EH (cell line): ENCODE measurements at places on chromosomes 2 and 18.

- DNase-seq, result peak; percentile 95
Observed at GRCh38 chr2:99880148-99880963, 262.0 kb downstream of the AFF3 start.

DNA sequence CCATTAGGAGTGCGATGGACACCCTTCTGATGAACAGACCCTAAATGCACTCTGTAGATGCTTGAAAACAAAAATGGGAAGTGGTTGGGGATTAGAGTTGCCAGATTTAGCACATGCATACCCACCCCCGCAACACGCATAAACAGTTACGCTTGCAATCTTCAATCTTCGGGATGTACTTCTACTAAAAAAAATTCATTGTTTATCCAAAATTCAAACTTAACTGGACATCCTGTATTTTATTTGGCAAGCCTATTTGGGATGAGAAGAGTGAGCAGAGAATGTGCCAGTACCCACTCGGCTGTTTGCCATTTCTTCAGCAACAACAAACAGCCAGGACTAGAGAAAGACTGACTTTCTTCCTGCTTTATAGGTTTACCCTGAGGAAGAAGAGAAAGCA is 18.4 kb downstream of the KIAA2012 start:
- peak; percentile 64 for DNase-seq

- peak; percentile 39 for DNase-seq
Observed at GRCh38 chr2:105380432-105381100, 18.3 kb downstream of the FHL2 start.

DNA sequence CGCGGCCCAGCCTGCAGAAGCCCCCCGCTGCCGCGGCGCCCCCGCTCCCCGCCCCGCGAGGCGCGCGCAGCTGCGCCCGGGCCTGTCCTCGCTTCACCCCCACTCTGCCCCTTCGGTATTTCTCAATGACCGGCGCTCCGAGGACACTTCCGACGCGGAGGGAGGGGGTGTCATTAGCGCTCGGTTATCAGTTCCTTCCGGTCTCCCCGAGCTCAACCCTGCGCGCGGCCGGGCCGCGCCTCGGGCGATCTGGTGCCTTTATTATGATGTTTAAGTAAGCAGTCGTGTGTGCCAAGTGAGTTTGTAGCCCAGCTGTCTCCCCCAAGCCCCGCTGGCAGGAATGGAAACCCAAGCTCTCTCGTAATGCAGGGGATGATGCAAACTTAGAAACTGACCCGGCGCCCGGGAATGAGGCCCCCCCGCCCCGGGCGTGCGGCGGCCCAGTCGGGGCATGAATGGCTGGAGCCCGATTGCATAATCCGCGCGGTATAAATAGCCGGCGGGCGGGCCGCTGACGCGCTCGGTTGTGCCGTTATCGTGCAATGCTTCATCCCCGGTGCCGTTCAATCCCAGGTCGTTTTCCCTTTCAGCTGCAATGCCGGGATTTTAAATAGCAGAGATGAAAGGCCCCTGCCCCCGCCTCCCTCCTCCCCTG is 3.9 kb upstream of the SPRED2 start:
- DNase-seq, result peak; percentile 96

- DNase-seq, result no peak
Observed at GRCh38 chr2:110729106-110729505, 3.3 kb upstream of the ACOXL start.

GRCh38 chr2:203857656-203858055 is 9.9 kb upstream of the CTLA4 start:
- DNase-seq, result no peak

DNA sequence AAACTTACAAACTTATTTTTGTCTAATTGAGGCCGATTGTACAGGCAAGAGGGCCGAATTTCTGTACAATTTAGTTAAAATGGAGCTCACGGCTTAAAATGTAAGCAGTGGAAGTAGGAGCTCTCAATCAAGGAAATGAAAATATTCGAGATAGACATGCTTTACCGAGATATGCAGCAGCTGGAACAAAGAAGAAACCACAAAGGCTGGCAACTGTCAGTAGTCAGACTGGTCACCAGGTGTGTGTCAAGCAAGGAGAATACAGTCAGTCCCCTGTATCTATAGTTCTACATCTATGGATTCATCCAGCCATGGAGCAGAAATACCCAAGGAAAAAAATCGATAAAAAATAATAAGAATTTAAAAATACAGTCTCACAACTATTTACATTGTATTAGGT is 122.6 kb downstream of the WDSUB1 start:
- no peak for DNase-seq
